ENCODE measurements at places on chromosomes 11 and 22. TPM values are rescaled to one million over a fixed set of nuclear protein-coding genes. Genes with fewer than 3 reads are reported as not detected.

The OR51I1 gene
- polyA plus RNA-seq, result not detected

The ST14 gene
- 324 TPM for polyA plus RNA-seq

The MCAT gene
- polyA plus RNA-seq, result 14.3 TPM

The KDM4D gene
- 0.55 TPM for polyA plus RNA-seq

The PGA4 gene
- 5.3 TPM for polyA plus RNA-seq

The OR8D4 gene
- 0.03 TPM for polyA plus RNA-seq

The VPREB1 gene
- polyA plus RNA-seq, result not detected

The ZC3H12C gene
- polyA plus RNA-seq, result 3.9 TPM

The DNAJB7 gene
- polyA plus RNA-seq, result 0.07 TPM

DNA sequence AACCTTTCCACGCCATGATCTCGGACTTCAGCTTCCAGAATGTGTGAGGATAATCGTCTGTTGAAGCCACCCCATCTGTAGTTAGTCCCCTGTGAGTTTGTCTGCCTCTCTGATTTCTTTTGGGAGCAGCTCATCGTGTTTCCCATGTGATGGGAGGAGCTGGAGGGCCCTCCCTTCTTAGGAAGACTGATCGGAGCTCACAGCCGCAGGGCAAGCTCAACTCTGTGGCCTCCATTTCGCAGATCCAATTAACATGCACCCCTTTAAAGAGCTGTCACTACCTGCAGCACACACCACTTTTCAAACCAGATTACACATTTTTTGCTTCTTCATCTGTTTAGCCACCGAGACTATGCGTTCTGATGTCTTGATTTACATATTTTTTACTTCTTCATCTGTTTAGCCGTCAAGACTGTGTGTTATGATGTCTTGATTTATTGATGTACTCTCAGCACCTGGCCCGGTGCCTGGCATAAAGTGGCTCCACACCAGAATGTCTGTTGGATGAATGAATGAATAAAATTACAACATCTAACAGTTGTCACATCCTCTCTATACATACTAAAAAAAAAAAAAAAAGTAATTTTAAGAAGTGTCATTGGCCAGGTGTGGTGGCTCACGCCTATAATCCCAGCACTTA, 14.9 kb upstream of the PPFIA1 start:
- no peak overlapping the region for H3K4me3 ChIP-seq
- no peaks in the 10 kb centered on the region for H3K4me1 ChIP-seq
- no peak for DNase-seq
- H3K36me3 ChIP-seq, result no peaks in the 10 kb centered on the region

- H3K4me3 ChIP-seq, result no peak overlapping the region
- H3K4me1 ChIP-seq, result peaks cover 35% of the 10 kb centered on the region
- H3K27ac ChIP-seq, result no peak overlapping the region
- no peak for DNase-seq
Observed at GRCh38 chr22:44317123-44317444, 4.3 kb upstream of the SHISAL1 start.

- H3K4me1 ChIP-seq, result peaks cover 18% of the 10 kb centered on the region
- H3K36me3 ChIP-seq, result no peaks in the 10 kb centered on the region
- peak overlapping the region; percentile 50 for H3K4me3 ChIP-seq
- peak; percentile 85 for DNase-seq
Observed at GRCh38 chr11:68128682-68129327, 7.6 kb upstream of the CHKA start.

DNA sequence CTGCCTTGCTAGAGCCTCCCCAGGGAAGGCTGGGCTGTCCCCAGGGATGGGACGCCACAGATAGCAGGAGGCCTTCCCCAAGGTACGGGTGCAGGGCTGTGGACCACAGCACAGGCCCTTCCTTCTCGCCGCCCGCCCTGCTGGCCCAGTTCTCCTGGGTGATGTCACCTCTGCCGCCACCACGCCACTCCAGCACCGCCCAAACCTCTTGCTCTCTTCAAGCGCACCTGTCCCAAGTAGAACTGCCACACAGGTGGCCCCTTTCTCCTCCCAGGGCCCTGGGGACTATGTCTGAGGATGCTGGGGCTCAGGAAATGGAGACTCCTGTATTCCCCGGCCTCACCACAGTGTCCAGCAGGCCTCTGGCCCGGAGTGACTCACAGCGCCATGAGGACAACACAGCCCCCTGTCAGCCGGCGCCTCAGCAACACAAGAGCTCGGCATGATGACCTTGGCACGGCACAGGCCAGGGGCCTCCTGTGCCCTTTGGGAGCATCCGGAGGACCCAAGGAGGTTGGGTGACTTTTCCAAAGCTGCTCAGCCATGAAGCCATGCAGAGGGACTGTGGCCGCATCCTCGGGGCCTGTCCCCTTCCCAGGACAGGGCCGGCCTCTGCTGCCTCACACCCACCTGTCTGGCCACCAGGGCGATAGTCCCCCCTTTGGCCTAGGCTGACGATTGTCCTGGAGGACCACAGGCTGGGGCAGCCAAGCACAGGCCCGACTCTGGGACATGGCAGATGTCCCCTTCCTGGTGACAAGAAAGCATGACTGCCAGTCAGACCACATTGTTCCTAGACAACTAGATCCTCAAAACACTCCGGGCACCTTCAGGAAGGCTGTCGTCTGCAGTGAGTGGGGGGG, 1023.5 kb downstream of the BRD1 start:
- H3K27me3 ChIP-seq, result no peaks in the 10 kb centered on the region
- H3K27ac ChIP-seq, result no peak overlapping the region
- DNase-seq, result no peak
- H3K4me3 ChIP-seq, result no peak overlapping the region

DNA sequence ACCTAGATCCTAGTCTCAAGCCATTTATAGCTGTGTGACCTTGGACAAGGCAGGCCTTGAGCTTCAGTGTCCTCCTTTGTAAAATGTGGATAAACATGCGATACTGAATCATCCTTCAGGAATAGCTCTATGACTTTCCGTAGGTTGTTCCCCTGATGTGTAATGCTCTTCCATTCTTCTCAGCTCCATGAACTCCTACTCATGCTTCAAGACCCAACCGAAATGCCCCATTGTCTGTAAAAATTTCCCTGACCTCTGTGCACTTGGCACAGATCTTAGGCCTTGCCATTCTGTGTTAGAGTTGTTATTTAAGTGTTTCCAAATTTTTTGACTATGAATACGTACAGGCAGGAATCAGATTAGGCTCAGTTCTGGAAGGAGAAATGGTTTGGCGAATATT, 3.3 kb upstream of the BEST1 start:
- H3K4me3 ChIP-seq, result no peak overlapping the region
- no peaks in the 10 kb centered on the region for H3K36me3 ChIP-seq
- no peaks in the 10 kb centered on the region for H3K27me3 ChIP-seq
- no peak overlapping the region for H3K27ac ChIP-seq
- H3K4me1 ChIP-seq, result peaks cover 31% of the 10 kb centered on the region

GRCh38 chr11:94897330-94897768, 76.0 kb downstream of the CWC15 start:
- H3K27me3 ChIP-seq, result no peaks in the 10 kb centered on the region
- H3K36me3 ChIP-seq, result no peaks in the 10 kb centered on the region
- H3K4me3 ChIP-seq, result no peak overlapping the region
- peak; percentile 76 for DNase-seq

DNA sequence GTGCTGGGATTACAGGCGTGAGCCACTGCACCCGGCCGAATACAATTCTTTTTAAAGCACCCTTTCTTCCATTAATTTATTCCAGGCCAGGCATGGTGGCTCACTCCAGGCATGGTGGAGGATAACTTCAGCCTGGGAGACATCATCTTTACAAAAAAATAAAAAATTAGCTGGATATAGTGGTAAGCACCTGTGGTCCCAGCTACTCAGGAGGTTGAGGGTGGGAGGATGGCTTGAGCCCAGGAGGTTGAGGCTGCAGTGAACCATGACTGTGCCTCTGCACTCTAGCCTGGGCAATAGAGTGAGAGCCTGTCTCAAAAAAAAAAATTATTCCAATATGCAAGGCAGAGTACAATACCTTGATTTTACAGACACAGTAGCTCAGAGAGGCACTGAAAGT, 11.4 kb downstream of the TAGLN start:
- no peaks in the 10 kb centered on the region for H3K27me3 ChIP-seq
- H3K27ac ChIP-seq, result peak overlapping the region; percentile 59

- peaks cover 44% of the 10 kb centered on the region for H3K4me1 ChIP-seq
- H3K36me3 ChIP-seq, result peaks cover 5% of the 10 kb centered on the region
- peak within 1 kb of the TSS; percentile 52 for H3K4me3 ChIP-seq
- H3K27me3 ChIP-seq, result no peaks in the 10 kb centered on the region
Observed at GRCh38 chr22:30606455-30607299, at the start of gene TCN2. TCN2 (plus strand) TSS chr22:30607174; CDS start chr22:30607332, 158 bp downstream.

GRCh38 chr11:47586098-47586855, at the start of gene FAM180B:
FAM180B (plus strand) TSS chr11:47586678; CDS start chr11:47586769, 91 bp downstream.
- H3K4me3 ChIP-seq, result no peak within 1 kb of the TSS
- peaks cover 32% of the 10 kb centered on the region for H3K36me3 ChIP-seq
- H3K27ac ChIP-seq, result no peak within 1 kb of the TSS
- peaks cover 9% of the 10 kb centered on the region for H3K27me3 ChIP-seq

- no peaks in the 10 kb centered on the region for H3K4me1 ChIP-seq
- no peak overlapping the region for H3K4me3 ChIP-seq
- H3K27ac ChIP-seq, result no peak overlapping the region
- no peaks in the 10 kb centered on the region for H3K36me3 ChIP-seq
- H3K27me3 ChIP-seq, result no peaks in the 10 kb centered on the region
Observed at GRCh38 chr11:112380464-112380863, 119.8 kb upstream of the PLET1 start.

DNA sequence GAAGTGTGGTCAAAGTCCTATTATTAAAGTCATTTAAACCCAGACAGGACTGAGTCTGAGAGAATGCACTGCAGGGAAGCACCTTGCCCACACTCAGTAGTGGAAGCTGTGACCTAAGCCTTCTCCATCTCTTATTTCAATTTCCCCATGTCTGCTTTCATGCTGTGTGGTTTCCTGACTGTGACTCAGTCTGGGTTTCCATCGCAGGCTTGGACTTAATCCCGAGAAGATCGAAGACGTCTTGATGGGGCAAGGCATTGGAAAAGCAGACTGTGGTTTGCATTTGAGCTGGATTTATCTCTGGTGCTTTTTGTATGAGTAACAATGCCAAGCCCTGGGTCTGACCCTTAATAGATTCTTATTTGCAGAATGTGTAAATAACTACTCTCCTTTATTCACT, 238.9 kb downstream of the NTM start:
- H3K27me3 ChIP-seq, result no peaks in the 10 kb centered on the region
- H3K4me1 ChIP-seq, result no peaks in the 10 kb centered on the region
- DNase-seq, result no peak
- no peaks in the 10 kb centered on the region for H3K36me3 ChIP-seq
- H3K27ac ChIP-seq, result no peak overlapping the region
- no peak overlapping the region for H3K4me3 ChIP-seq

GRCh38 chr11:36627006-36627405, 29.0 kb upstream of the RAG2 start:
- no peak overlapping the region for H3K27ac ChIP-seq
- H3K36me3 ChIP-seq, result no peaks in the 10 kb centered on the region
- H3K4me3 ChIP-seq, result no peak overlapping the region

GRCh38 chr11:19849107-19849789, 136.6 kb downstream of the NAV2 start:
- H3K27me3 ChIP-seq, result no peaks in the 10 kb centered on the region
- DNase-seq, result no peak
- peak overlapping the region; percentile 0 for H3K27ac ChIP-seq
- H3K4me3 ChIP-seq, result no peak overlapping the region
- no peaks in the 10 kb centered on the region for H3K4me1 ChIP-seq

DNA sequence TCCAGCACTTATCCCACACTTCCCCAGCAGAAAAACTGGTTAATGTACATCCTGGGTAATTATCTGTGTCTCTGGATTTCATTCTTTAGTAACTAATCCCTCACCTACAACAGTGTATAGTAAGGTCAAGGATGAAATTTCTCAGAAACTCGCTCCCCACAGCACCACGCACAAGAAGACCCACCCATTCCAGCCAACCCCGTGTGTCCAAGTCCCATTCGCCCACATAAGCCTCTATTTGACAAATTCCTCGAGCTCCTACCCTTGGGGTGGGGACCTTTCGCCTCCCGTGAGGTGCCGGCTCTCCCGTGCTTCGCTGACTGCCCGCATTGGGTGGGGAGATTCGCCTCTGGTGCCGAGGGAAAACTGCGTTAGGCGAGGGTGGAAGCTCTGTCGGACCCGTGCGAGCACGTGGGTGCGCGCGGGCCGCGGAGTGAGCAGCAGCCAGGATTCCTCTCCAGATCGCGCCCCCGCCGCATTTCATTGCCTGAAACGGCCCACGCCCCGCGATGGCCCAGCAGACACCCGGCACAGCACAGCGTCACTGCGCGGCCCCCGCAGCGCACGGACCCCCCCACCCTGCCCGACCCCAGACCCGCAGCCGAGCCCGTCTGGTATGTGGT, 866 bp downstream of the EXPH5 start:
- no peak for DNase-seq
- H3K4me1 ChIP-seq, result peaks cover 10% of the 10 kb centered on the region
- peak overlapping the region; percentile 48 for H3K4me3 ChIP-seq
- peak overlapping the region; percentile 10 for H3K27ac ChIP-seq
- no peaks in the 10 kb centered on the region for H3K27me3 ChIP-seq

GRCh38 chr11:10382518-10382917, 72.5 kb upstream of the AMPD3 start:
- no peaks in the 10 kb centered on the region for H3K36me3 ChIP-seq
- no peak overlapping the region for H3K27ac ChIP-seq
- no peaks in the 10 kb centered on the region for H3K27me3 ChIP-seq
- H3K4me3 ChIP-seq, result no peak overlapping the region
- DNase-seq, result no peak
- H3K4me1 ChIP-seq, result peaks cover 22% of the 10 kb centered on the region

DNA sequence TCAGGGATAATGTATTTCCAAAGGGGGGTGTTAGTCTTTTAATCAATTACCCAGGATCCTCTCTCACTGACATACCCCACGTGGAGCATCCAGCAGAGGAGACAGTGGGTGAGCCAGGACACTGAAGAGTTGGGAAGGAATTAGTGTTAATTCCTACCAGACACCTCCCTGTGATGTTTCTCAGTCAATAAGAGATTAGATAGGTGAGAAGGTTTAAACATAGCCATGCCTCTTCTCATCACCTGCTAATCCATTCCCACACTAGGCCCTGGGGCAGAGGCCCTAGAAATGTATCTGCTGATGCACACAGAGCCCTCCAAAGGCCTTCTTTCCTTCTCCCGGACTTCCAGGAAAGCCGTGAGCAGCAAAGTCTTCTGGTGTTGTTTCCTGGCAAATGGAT, 363.6 kb upstream of the LARGE1 start:
- no peaks in the 10 kb centered on the region for H3K27me3 ChIP-seq
- H3K27ac ChIP-seq, result no peak overlapping the region
- DNase-seq, result no peak
- H3K36me3 ChIP-seq, result no peaks in the 10 kb centered on the region
- no peaks in the 10 kb centered on the region for H3K4me1 ChIP-seq

DNA sequence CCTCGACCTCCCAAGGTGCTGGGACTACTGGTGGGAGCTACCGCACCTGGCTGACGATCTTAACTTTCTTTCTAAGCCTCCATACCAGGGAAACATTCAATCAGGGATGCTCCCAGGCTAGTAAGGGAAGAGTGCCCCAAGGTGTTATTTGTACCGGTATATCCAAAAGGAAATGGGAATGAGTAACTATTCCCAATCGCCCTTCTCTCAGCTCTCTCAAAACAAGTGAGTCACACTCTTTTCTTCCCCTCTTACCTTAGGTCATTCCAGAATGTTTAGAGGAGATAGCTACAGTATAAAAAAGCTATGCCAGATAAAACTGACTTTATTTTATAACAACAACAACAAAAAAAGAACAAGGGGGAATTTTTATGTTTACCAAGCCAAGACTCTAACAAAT, 13.7 kb downstream of the DCDC1 start:
- DNase-seq, result no peak
- no peaks in the 10 kb centered on the region for H3K27me3 ChIP-seq
- no peak overlapping the region for H3K27ac ChIP-seq
- no peaks in the 10 kb centered on the region for H3K4me1 ChIP-seq
